ENCODE measurements at places on chromosomes 7 and 10. TPM values are rescaled to one million over a fixed set of nuclear protein-coding genes. Genes with fewer than 3 reads are reported as not detected.

DNA sequence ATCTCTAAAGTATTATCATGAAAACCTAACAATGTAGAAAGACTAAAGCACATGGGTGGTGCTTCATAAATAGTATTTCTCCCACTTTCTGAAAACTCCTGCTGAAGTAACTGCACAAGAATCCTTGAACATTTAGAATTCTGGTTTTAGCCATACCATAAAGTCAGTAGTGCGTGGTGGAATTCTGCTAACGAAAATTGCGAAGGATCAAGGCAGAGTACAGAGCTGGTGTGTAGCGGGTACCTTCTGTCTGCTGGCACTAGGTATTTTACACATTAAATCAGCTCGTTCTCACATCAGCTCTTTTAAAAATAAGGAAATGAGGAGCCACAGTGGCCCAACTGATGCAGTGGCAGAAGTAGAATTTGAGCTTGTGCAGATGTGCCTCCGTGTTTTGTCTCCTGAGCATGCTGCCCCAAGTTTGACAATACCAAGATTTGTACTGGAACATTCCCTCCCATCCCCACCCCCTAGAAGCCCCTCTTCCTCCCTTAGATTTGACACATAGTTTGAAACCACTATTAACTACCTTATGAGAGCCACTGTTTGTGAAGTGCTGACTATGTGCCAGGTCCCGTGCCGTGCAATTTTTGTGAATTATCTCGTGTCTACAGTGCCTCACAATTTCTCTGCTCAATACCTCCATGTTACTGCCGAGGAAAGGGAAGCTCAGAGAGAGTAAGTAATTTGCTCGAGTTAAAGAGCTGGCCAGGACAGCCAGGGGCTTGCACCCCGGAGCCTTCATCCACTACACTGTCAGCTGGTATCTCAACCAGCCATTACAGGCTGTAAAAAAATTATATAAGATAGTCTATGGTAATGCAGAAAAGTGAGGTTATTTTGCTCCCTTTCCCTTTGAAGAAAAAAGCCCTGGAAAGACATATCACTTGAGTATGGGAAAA is 66.9 kb downstream of the EGFR start:
- DNase-seq, result no peak

- DNase-seq, result no peak
Observed at GRCh38 chr7:127437837-127438236, 45.3 kb upstream of the ZNF800 start.

- no peak for DNase-seq
Observed at GRCh38 chr7:68587599-68587998, 1010.7 kb upstream of the AUTS2 start.

NANOS1 gene
- 41.4 TPM for polyA plus RNA-seq

DNA sequence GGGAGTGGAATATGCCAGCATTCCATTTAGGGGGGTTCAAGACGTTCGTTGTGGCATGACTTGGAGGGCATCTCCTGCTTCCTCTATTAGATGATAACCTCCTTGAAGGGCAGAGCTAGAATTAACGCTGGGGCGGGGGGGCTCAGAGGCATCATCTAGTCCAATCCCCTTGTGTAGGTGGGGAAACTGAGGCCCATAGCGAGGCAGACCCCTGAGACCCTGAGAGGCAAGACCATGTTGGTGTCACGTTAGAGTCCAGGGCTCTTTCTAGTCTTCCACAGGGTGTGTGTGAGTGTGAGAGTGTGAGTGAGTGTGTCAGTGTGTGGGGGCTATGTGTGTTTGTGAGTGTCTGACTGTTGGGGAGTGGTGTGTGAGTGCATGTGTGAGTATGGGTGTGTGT is 29.3 kb upstream of the NUB1 start:
- DNase-seq, result no peak

GRCh38 chr7:70416986-70417655 is 714.8 kb upstream of the GALNT17 start:
- no peak for DNase-seq

ASB10 gene
- 6.9 TPM for polyA plus RNA-seq

GRCh38 chr10:8048281-8049008 is 6.0 kb upstream of the GATA3 start:
- DNase-seq, result peak; percentile 42

DNA sequence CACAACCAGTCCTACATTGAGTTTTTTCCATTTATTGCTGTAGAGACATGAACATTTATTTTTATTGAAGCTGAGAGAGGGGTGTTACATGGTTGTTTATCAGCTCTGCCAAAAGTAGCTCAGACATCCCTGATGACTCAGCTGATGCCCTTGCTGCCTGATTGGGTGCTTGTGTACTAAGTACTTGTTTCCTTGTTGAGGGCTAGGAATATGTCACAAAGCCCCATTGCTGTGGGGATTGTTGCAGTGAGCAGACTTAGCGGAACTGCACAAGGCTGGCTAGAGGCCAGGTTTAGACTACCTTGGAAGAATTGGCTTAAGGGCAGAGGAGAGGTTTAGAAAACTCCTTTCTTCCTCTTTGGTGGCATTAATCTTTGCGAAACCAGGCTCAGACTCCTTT is 110.6 kb downstream of the AUTS2 start:
- no peak for DNase-seq

GRCh38 chr7:100706672-100707311 is 871 bp downstream of the POP7 start:
- DNase-seq, result no peak

GRCh38 chr7:80883154-80884025 is 35.5 kb downstream of the SEMA3C start:
- DNase-seq, result no peak

GRCh38 chr10:77325233-77325537 is 312.4 kb downstream of the KCNMA1 start:
- no peak for DNase-seq

DNA sequence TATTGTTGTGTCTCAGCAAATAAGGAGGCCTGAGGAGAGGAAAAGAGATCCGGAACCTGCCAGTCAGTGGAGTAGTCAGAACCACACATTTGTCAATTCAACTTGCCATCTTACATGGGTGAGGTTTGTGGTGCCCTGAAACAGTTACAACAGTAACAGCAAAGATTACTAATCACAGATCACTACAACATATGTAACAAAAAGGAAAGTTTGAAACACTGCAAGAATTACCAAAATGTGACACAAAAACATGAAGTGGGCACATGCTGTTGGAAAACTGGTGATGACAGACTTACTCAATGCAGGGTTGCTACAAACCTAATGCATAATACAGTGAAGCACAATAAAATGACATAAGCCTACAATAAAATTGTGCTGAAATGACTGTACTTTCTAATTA is 89.4 kb downstream of the LRRN3 start:
- no peak for DNase-seq

CYP3A7 gene
- not detected for polyA plus RNA-seq
